Caudate nucleus (tissue), 63 donors: ENCODE measurements at places on chromosomes 16 and 17.
A peak's percentile ranks its signal among the peaks of the same experiment; 100 is the strongest.

- DNase-seq = no peak
These were observed 46.9 kb downstream of the RMI2 start for GRCh38 chr16:11392041-11392581.

DNA sequence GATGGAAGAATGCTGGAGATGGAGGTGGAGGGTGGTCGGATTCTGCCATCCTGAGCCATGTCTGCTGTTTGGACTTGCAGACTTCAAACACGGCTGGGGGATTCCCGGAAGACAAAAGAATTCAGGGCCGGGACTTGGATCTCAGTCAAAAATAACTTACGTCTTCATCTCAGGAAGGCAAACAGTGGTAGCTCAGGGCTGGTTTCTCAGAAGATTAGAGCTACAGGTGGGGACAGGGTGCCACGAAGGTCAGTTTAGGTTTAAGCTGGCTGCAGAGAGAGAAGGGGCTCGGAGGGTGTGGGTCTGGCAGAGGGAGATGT is 4.3 kb upstream of the RHBDL3 start:
- DNase-seq = no peak

DNA sequence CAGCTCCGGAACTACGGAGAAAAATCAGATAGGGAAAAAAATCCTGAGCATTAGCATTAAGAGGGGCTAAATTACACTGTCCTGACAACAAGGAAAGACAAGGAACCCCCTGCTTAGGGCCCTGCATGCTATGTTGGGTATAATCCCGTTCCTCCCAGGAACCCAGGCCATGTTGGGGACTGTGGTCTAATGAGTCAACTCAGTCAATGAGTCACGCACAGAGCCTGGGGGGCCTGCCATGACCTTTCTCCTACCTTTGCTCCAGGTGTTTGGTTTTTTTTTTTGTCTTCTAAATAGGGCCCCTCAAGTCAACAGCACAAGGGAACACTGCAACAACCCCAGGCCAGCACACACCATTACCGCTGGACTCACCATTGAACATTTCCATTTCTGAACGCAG is 8.9 kb upstream of the ZNF200 start:
- DNase-seq = no peak

DNA sequence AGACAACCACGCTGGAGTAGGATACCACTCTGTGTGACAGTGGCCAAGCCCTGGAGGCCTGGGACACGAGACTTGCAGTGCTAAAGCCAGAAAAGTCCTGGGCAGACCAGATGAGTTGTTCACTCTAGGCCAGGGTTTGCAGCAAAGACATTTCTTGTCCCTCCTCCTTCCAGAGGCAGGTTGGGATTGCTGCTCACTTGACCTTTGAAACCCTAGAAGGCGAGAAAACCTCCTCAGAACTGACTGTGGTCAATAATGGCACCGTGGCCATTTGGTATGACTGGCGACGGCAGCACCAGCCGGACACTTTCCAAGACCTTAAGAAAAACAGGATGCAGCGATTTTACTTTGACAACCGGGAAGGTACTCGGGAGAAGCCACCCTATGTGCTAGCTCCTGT is 9.8 kb upstream of the EPN3 start:
- DNase-seq = no peak

DNA sequence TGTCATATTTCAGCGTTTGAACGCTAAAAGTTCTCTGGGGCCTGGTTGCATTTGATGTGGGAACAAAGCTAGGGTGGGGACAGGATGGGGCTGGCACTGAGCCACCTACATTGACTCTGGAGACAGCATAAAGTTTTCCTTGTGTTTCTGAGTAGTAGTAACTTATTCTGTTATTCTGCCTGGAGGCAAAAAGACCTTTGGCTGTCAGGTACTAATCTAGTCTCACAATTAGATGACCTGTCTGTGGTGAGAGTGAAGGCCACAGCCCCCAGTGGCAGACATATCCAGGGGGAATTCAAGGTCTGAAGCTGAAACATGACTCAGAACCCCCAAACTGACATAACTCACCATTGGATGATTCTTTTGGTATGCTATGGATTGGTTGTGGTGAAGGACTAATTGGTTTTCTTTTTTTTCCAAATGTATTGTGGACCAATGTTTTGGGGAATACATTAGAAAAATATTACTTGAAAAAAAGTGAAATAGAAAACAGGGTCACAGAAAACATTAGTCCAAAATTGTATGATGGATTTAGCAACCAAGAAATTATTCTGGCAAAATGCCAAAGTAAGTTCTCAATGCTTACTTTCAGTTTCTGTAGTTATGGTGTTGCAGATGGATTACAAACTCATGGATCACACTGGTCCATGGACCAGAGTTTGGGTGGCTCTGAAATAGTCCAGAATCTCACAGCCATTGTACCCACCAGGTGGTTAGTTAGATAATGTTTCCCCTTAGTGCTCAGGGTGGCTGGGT is 10.5 kb upstream of the SALL1 start:
- DNase-seq = no peak

GRCh38 chr16:67394155-67395104 is 1.1 kb upstream of the TPPP3 start:
- no peak for DNase-seq

DNA sequence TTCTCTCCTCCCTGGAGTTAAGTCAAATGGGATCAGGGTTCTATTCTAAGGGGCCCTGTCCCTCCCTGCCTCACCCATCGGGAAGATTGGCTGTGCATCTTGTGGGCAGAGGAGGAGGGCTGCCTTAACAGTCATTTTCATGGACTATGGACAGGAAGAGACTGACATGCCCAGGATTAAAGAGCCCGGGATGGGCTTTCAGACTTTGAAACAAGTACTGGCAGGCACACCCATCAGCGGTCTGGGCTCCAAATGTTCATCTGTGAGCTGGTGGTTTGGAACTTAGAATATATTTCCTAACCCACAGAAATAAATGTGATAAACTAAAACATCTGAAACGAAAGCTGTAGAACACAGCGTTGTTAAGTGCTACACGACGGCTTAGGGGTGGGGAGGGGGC is 6.5 kb downstream of the SLC6A4 start:
- no peak for DNase-seq

- no peak for DNase-seq
These were observed 10.2 kb upstream of the SIAH1 start for GRCh38 chr16:48395375-48395774.

DNA sequence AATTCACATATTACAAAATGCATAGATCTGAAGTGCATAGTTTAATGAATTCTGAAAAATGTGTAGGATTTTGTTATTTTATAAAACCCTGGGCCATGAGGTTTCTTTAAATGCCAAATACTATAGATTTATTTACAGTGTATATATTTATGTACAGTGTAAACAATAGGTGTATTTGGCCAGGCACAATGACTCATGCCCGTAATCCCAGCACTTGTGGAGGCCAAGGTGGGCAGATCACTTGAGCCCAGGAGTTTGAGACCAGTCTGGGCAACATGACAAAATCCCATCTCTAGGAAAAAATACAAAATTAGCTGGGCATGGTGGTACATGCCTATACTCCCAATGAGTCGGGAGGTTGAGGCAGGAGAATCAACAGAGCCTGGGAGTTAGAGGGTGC is 249.4 kb downstream of the PRKCA start:
- DNase-seq = no peak

DNA sequence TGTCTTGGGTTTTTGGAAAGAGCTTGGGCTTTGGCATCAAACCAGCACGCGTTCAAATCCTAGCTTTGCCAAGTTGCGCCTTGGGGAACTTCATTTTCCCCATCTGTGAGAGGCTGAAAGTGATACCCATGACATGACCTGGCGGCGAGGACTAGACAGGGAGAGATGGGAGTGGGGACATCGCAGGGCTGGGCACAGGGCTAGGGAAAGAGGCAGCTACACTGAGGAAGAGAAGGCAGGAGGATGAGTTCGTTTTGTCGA is 202.9 kb downstream of the IRF8 start:
- no peak for DNase-seq

- DNase-seq = no peak
These were observed 149.6 kb upstream of the TNRC6C start for GRCh38 chr17:77808686-77809425.

- no peak for DNase-seq
These were observed 3.6 kb upstream of the ITGA3 start for GRCh38 chr17:50052241-50052796.

DNA sequence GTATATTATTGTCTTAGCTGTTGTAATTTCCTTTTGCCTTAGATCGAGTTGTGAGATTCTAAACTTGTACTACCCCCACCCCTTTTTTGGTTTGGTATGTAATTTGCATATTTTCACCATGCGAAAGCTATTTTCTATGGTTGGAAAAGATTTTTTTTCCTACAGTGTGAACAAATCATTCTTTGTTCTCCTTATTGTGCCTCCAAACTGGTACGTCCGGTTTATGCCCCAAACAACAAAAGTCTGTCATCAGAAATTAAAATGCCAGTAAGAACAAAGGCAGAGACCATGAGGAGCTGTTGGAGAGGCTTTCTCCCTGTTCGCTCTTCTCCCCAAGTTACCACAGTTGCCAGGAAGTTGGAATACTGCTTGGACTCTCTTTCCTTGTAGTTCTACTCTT is 66.1 kb downstream of the BCAS3 start:
- DNase-seq = no peak

GRCh38 chr17:17205368-17206123 is 587 bp downstream of the PLD6 start:
- peak; percentile 31 for DNase-seq

DNA sequence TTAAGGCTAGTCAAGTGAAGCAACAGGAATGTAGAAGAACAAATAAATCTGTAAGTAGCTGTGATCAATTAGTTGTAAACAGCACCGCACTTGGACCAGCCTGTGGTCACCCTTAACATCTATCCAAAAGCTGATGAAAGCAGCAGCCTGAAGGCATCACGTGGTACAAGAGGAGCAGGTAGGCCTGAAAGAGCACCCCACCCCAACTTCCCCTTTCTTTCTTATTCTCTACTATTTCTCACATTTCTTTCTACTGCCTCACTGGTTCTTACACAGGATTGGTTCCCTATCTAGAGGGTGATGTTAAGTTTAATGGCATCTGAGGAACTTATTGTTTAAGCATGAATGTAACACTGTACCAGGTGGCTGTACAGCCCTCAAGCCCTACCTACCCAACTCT is 42.6 kb upstream of the CLEC18B start:
- DNase-seq = no peak

GRCh38 chr17:2183346-2183745 is 120.2 kb downstream of the SMG6 start:
- DNase-seq = no peak

GRCh38 chr17:7391307-7391706 is 3.0 kb downstream of the PLSCR3 start:
- DNase-seq = no peak

GRCh38 chr17:47905221-47905733 is 9.2 kb downstream of the SP2 start:
- peak; percentile 49 for DNase-seq

- DNase-seq = no peak
These were observed 123.5 kb downstream of the USP31 start for GRCh38 chr16:23025692-23026307.

DNA sequence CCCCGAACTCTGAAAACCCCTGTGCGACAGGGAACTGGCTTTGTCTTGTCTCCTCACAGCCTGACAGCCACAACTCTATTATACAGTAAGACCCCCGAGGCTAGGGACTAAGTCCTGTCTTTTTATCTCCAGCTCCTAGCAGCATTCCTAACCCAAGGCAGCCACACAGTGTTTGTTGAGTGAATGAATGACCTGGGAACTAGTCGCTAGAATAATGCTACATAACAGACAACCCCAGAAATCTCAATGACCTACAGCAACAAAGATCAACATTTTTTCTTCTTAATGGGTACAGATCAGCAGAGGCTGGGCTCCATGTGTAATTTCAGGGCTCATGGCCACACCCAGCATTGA is 71.4 kb upstream of the TNRC6C start:
- DNase-seq = no peak
